ENCODE measurements at places on chromosomes 3 and 15.

GRCh38 chr3:190552969-190553759 is 39.3 kb downstream of the IL1RAP start:
- DNase-seq: no peak

DNA sequence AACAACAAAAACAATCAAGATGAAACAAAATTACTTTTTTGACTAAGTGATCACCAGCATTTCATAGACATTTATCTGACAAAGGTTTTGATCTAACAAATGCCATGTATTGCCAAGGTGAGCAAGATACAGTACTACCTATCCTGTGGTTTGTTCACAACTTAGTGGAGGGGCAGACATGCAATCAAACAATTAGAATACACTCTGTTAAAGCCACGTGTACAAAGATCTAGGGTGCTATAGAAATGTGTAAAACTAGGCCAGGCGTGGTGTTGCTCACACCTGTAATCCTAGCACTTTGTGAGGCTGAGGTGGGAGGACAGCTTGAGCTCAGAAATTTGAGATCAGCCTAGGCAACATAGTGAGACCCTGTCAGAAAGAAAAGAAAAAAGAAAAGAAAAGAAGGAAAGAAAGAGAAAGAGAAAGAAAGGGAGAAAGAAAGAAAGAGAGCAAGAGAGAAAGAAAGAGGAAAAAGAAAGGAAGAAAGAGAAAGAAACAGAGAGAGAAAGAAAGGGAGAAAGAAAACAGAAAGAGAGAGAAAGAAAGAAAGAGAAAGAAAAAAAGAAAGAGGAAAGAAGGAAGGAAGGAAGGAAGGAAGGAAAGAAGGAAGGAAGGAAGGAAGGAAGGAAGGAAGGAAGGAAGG is 1.4 kb upstream of the TRIM69 start:
- DNase-seq: no peak

DNA sequence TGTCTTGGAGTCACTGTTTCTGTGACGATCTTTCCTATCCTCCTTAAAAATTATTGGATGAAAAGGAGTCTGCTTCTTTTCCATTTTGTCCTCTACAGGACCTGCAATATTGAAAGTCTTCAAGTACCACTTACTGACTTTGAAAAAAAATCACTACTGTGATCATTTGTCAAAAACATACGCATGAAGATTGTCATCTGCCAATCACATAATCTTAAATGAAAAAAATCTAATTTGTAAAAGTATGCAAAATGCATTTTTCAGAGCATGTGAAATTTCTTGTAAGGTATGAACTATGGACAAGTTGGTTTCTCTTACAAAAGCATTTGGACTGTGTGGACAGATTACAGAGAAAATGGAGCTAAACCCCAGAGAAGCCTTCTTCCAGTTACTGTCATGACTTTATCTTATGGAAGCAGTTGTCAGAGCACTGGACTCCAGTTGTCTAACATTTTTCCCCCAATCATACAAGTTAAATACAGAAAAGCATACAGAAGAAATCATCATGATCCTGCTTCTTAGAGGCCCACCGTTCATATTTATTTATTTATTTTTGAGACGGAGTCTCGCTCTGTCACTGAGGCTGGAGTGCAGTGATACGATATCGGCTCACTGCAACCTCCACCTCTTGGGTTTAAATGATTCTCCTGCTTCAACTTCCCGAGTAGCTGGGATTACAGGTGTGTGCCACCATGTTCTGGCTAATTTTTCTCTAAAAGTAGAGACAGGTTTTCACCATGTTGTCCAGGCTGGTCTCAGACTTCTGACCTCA is 3.4 kb upstream of the PXK start:
- DNase-seq: no peak

- no peak for DNase-seq
Measured at GRCh38 chr3:43866529-43867353, 176.0 kb downstream of the ABHD5 start.

DNA sequence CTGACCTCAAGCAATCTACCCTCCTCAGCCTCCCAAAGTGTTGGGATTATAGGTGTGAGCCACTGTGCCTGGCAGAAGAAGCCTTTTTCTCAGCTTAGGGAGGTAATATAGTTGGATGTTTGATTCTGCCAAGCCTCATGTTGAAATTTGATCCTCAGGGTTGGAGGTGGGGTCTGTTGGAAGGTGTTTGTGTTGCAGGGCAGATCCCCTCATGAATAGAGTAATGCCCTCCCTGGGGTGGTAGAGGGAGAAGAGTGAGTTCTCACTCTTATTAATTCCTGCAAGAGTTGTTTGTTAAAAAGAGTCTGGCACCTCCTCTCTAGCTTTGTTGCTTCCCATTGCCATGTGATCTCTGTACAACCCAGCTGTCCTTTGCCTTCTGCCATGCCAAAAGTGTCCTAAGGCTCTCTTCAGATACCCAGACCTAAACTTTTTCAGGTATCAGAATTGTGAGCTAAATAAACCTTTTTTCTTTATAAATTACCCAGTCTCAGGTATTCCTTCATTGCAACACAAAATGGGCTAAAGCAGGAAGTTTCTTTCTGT is 16.4 kb downstream of the NECTIN3 start:
- no peak for DNase-seq
